ENCODE measurements at places on chromosomes 13 and 19. TPM values are rescaled to one million over a fixed set of nuclear protein-coding genes. Genes with fewer than 3 reads are reported as not detected.
A peak's percentile ranks its signal among the peaks of the same experiment; 100 is the strongest.

Gene AZU1
- total RNA-seq = 1.1 TPM

Gene CEACAM8
- 0.35 TPM for total RNA-seq

Gene ZNF568
- 7.1 TPM for total RNA-seq

Gene CRB3
- total RNA-seq = not detected

Gene FARSA
- total RNA-seq = 36.3 TPM

Gene DNAJC15
- total RNA-seq = 20.7 TPM

Gene CCNA1
- 2.0 TPM for total RNA-seq

GRCh38 chr13:97332742-97333141, 101.2 kb upstream of the RAP2A start:
- no peak for DNase-seq

DNA sequence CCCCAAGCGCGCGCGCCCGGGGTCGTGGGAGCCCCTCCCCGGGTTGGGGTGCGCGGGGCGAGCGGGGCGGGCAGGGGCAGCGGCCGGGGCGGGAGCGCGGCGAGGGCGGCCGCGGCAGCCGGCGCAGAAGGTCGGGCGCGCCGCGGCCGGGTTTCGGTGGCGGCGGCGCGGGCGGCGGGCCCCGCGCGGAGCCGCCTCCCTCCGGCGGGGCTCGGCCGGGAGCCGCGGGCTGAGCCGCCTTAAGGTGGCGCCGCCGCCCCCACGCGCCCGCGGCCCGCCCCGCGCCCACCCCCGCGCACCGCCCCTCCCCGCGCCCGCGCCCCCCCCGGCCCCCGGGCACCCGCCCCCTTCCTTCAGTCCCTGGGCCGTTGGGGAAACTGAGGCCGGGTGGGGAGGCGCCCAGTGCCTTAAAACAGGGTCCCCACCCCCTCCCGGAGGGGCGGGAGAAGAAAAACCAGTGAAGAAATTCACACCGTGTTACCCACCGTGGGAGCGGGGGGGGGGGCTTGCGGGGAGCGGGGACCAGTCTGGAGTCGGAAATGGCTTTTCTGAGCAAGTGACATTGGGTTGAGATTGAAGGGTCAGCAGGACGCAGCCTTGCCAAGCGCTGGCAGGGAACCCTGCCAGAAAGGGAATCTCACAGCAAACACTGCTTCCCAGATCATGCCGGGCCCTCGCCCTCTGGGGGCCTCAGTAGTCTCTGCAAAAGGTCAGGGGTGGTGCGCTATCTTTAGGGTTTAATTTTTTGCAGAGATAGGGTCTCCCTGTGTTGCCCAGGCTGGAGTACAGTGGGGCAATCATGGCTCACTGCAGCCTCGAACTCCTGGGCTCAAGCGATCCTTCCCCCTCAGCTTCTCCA, at the start of gene TLE2:
TSS of gene TLE2 (minus strand) at position 216 of the 859 bp plus-strand sequence. CDS start 376 bp downstream, outside the sequence.
- no peak for DNase-seq

DNA sequence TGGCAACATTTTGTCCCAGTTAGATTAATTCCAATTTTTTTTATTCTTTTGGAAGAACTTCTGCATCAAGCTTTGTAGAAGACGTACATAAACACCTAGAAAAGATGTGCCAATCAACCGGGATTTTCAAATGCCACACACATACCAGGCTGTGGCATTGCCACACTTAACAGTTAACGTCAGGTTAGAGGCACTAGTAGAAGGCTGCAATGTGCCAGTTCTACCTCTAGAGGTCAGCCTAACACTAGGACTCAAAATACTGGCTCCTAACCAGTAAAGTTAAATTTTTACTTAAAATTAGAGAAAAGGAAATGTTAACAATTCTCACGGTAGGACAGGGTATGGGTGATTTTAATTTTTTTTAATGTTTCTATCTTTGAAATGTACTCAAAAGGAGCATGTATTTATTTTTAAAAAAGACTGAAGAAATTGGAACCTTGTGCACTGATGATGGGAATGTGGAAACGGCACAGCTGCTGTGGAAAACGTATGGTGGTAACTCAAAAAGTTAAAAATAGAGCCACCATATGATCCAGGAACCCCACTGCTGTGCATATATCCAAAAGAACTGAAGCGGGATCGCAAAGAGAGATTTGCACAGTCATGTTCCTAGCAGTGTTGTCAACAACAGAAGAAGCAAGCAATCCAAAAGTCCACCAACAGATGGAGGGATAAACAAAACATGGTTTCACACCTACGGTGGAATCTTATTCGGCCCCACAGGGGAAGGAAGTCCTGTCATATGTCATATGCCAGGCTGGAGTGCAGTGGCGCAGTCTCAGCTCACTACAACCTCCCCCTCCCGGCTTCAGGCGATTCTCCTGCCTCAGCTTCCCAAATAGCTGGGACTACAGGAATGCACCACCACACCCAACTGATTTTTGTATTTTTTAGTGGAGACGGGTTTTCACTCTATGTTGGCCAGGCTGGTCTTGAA, 30.3 kb downstream of the CRYL1 start:
- DNase-seq = no peak

DNA sequence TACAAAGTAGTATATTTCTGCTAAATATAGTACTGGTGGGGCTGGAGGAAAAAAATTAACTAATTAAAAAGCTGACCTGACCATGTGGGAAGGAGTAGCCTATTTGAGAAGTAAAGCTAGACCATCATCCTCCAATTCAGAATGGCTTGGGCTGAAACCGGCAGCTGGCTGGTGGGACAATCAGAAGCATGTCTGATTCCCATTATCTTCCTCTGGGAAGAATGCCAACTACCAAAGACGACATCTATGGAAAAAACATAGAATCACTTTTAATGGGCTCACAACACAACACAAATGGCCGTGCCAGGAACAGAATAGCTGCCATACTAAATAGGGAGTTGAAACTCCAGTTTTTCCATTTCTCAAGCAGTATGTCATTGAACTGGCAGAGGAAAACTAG, 120.4 kb upstream of the FREM2 start:
- DNase-seq = no peak

DNA sequence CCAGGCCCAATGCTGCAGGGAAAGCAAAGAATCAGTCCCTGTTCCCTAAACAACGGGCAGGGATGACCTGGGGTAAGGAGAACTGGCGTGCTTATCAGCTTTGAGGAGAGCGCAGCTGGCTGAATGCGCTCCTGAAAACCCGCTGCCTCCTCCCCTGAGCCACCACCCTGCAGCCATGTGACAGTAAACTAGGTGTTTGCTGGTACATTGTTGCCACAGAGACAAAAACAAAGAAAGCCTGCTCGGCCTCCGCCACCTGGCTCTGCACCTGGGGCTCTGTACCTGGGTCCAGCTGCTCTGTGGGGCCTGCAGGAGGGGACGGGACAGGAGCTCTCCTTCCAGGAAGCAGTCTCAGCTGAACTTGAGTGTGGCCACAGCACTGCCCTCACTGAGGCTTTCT, 21.8 kb downstream of the MCF2L start:
- DNase-seq = no peak

DNA sequence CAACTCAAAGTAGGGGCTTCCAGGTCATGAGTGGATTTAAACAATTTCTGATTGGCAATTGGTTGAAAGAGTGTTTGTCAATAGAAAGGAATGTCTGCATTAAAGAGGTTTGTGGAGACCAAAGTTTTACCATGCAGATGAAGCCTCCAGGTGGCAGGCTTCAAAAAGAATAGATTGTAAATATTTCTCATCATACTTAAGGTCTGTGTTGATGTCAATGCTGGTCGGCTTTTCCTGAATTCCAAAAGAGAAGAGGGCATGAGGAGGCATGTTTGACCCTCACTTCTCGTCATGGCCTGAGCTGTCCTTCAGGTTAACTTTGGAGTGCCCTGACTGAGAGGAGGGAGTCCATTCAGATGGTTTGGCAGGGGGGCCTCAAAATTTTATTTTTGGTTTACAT, 125.4 kb upstream of the RFC3 start:
- DNase-seq = no peak

DNA sequence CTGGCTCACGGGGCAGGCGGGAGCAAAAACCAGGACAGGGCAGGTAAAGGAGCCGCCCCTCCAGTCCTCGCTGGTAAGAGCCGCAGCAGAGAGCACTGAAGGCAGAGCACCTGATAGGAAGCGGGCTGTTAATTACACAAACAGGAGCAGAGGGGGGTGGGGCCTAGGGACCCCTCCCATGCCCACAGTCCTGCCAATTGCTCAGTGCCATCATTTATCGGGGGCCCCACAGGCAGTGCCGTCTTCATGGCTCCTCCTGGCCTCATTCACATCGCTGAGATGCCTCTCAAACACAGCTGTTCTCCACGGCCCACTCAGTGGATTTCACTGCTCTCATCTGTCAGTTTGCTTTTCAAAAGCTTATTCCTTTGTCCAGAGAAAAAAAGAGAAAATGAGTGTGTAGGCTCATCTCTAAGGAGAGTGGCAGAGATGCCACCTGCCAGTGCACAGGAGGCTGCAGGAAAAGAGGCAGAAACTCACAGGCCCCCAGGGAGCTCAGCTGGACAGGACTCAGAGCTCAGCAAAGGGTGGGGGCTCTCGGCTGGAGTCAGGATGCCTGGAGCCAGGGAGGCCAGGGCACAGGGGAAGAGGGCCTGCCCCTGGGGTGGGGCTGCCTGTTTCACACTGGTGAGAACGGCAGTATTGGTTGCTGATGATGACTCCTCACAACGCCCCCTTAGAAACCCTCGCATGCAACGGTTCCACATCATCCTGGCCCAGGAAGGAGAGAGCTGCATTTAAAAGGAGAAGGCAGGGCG, 174.6 kb downstream of the COL4A1 start:
- no peak for DNase-seq

DNA sequence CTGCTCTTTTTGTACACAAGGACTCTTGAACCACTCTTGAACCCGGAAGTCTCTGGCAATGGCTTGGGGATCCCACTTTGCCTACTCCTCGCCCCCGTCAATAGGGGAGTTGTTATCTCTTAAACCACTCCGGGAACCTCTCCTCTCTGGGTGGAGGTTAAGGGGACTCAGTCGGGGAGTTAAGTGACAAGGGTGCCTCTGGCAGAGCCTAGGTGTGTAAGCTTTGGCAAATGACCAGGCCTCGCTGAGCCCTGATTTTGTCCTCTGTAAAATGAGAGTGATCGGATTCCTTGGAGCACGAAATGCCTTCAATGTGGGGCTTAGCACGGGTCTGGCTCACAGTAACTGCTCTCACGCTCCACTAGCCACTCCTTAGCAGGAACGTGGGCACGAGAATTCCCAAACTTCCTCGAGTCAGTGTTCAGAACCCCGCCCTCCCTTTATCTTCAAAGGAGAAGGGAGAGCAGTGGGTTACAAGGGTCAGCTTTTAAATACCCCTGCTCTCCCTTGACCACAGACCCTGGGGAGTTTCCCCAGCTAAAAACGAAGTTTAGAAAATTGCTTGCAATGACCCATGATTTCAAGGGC, 193.3 kb downstream of the KATNAL1 start:
- no peak for DNase-seq

- peak; percentile 83 for DNase-seq
These were observed 89.7 kb downstream of the RAB20 start for GRCh38 chr13:110471833-110472162.

- DNase-seq = no peak
These were observed 284.8 kb downstream of the RBM26 start for GRCh38 chr13:79121286-79121685.

GRCh38 chr13:69571606-69572323, 535.9 kb upstream of the ATXN8OS start:
- DNase-seq = no peak

DNA sequence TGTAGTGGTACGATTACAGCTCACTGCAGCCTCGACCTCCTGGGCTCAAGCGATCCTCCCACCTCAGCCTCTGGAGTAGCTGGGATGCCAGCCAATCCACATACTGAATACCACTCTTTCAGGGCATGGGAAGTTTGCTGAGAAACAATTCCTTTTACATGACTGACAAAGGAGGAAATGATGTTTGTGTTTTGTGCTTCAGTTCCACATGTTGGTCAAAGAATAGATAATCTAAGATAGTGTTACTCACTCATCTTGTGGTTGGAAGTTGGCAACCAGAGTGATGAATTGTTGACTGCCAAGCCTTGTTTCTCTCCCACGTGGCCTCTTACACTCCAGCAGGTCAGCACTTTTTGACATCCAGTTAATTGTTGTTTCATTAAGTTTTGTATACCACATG, 7.6 kb downstream of the MBD3L2B start:
- no peak for DNase-seq

GRCh38 chr19:5934069-5934401, 20.0 kb downstream of the CAPS start:
- DNase-seq = no peak

GRCh38 chr19:2775556-2776430, 7.3 kb downstream of the SGTA start:
- peak; percentile 89 for DNase-seq

- DNase-seq = no peak
These were observed 5.7 kb downstream of the PTPRS start for GRCh38 chr19:5334824-5335500.

GRCh38 chr19:47353307-47353712, 4.2 kb downstream of the DHX34 start:
- no peak for DNase-seq

- DNase-seq = no peak
These were observed 5.9 kb downstream of the MTMR6 start for GRCh38 chr13:25281193-25281934.

- DNase-seq = no peak
These were observed 6.3 kb downstream of the CILP2 start for GRCh38 chr19:19544257-19544953.

DNA sequence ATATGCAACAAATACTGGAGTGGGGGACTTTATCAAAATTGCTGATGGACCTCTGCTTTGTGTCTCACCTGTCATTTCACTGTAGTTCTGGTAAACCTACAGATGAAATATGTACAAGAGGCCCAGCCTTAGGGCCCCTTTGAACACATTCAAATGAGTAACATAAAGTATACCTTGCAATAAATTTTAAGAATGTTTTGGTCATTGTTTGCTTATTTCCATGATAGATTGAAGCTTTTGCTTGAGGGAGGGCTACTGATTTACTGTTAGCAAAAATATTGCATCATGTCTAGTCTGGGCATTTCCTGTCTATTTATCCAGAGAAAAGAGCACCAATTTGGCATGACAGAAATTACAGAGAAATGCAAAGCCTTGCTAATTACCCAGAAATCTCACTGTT, 705.5 kb upstream of the PCDH9 start:
- no peak for DNase-seq

All from cardiac septum (tissue), 1 donor.